ENCODE measurements at places on chromosomes 5 and 9. TPM values are rescaled to one million over a fixed set of nuclear protein-coding genes. Genes with fewer than 3 reads are reported as not detected.
A peak's percentile ranks its signal among the peaks of the same experiment; 100 is the strongest.

Gene PDE6A
- not detected for total RNA-seq

Gene LMX1B
- total RNA-seq: not detected

DNA sequence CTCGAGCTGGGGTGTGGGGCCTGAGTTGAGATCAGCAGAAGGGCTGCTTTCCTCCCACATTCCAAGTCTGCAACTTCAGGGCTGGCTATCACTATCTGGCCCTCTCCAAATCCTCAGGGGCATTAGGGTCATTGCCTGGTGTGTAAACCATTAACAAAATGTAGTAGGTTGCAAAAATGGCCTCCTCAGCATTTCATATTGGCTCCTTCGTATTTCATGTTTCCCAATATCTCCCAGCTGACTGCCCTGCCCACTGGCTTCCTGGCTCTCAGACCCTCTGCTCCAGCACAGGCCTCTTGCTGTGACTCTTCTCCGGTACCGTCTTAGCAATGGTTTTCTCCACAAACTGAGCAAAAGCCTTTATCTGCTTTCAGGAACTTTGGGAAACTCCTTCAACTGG is 113.8 kb downstream of the GADD45G start:
- DNase-seq: no peak
- H3K27ac ChIP-seq: no peak overlapping the region
- H3K4me1 ChIP-seq: peaks cover 48% of the 10 kb centered on the region
- peaks cover 13% of the 10 kb centered on the region for H3K36me3 ChIP-seq
- no peaks in the 10 kb centered on the region for H3K27me3 ChIP-seq

GRCh38 chr5:15610216-15610615 is 110.2 kb downstream of the FBXL7 start:
- H3K36me3 ChIP-seq: no peaks in the 10 kb centered on the region
- no peak overlapping the region for H3K27ac ChIP-seq
- DNase-seq: no peak
- no peak overlapping the region for H3K4me3 ChIP-seq

DNA sequence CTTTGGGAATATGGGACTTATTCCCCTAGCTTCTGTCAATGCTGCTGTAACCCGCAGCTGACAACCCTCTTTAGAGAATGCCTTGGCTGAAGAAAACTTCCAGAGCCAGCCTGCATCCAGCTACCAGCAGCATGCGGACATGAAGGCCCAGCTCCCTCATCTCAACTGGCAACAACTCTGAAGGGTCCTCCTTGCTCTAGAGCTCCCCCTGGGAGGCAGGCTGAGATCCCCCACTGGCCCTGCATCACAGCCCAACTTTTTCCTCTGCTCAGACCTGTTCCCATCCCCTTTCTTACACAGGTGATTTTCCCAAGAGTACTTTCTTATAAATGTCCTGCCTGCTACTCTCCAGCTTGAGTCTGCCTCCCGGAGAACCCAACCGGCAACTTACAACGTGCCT is 18.7 kb upstream of the WNT8A start:
- no peak overlapping the region for H3K4me3 ChIP-seq
- H3K4me1 ChIP-seq: peaks cover 9% of the 10 kb centered on the region
- H3K36me3 ChIP-seq: no peaks in the 10 kb centered on the region

GRCh38 chr5:56207537-56207936 is 25.6 kb downstream of the ANKRD55 start:
- H3K27ac ChIP-seq: no peak overlapping the region
- DNase-seq: no peak
- peaks cover 5% of the 10 kb centered on the region for H3K36me3 ChIP-seq

DNA sequence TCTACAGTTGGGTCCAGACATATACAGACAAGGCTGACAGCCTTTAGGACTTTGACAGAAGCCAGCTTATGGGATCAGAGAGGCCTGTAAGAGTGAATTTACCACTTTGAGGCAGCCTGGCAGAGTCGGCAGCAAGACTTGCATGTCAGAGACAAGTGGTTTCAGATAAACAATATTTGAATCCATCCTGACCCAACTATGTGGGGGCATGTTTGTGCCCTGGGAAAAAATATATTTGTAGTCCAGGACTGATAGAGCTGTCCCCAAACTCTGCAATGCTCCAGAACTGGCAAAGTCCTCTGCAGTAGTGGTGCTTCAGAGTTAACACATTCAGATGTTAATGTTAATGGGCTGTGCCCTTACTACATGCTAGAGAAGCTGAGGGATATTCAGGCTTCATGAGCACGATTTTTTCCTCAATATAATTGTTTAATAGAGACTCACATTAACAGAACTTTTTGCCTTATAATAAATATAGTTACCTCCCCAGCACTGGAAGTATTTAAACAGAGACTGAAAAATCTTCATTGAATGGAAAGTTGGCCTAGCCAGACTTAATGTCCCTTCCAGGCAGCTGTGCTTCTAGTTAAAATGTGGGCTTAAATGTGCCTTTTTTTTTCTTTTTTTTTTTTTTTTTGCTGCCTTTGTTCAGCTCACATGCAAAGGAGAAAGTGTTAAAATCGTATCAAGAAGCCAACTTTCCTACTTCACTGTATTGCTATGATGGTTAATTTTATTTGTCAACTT is 42.9 kb downstream of the FEM1C start:
- H3K36me3 ChIP-seq: no peaks in the 10 kb centered on the region
- H3K27me3 ChIP-seq: peaks cover 15% of the 10 kb centered on the region
- H3K4me1 ChIP-seq: no peaks in the 10 kb centered on the region
- no peak overlapping the region for H3K27ac ChIP-seq

DNA sequence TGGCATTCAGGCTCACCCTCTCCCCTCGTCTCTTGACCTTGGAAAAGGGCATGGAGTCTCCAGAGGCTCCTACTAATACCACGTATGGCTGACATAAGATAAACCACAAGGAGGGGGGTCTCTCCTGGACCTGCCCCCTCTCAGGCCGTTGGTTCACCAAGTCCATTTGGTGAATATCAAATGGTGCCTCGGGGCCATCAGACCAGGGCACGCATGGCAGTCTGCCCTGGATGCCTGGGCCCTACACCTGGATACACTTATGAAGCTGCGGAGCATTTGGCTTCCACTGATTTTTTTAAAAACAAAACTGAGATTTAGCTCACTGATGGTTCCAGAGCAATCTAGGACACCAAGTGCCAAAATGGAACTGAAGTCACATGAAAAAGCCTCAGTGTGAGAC is 40.3 kb upstream of the ZNF622 start:
- H3K4me1 ChIP-seq: peaks cover 5% of the 10 kb centered on the region
- DNase-seq: no peak
- peaks cover 15% of the 10 kb centered on the region for H3K36me3 ChIP-seq
- H3K27me3 ChIP-seq: no peaks in the 10 kb centered on the region
- H3K27ac ChIP-seq: no peak overlapping the region

- H3K27ac ChIP-seq: no peak overlapping the region
- DNase-seq: peak; percentile 75
- no peaks in the 10 kb centered on the region for H3K36me3 ChIP-seq
Observed at GRCh38 chr5:54229041-54229780, 81.2 kb downstream of the ARL15 start.
